Stimulated activated CD8-positive, alpha-beta memory T cell treated with anti-CD3 and anti-CD28 coated beads, Interleukin-2, amount 100 ng/mL, for 48 hours (primary cell): ENCODE measurements at places on chromosomes 2 and 18.

DNA sequence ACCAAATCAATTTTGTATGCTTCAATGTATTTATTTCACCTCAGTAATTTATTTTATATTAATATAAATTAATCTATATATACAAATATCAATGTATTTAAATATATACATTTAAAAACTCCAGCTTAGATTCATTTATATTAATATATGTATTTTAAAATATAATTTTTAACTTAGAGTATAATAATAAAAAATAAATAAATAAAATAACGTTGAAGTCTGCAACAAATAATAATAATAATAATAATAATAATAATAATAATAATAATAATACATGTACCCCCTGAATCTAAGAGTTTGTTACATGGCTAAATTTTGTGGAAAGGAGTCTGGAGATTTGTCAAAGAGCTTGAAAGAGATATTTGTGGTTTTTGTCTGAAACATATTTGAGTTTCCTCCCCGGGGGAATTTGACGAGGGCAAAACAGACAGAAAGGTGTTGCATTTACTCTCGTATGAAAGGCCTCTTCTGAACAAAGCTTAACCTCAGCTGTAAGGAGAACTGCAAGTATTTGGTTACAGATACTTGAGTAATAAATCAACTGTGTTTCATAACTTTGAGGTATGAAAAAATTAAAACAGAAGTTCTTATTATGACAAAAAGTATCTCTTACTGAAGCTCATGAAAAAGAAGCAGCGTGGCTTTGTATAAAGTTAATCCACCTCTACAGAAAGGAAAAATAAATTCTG lies 93.4 kb downstream of the CDH19 start:
- DNase-seq = no peak

GRCh38 chr2:43176449-43176848 lies 50.0 kb downstream of the ZFP36L2 start:
- no peak for DNase-seq

DNA sequence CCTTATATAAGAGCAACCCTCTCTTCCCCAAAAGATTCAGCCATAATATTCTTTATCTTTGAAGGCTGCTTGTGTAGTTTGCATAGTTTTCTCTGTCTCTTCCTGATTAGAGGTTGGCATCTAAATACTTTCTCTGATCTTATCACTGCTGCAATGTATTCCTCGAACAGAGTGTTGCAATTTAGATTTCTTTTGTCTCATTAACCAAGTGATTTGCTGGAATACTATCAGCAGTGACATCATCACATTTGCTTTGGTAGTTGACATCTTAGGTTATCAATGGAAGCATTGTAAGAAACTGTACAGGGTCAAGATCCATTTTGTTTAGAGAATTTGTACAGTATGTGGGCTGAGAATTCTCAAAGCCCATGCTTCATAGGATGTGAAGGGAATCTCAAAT lies 72.0 kb upstream of the NEUROD1 start:
- no peak for DNase-seq

DNA sequence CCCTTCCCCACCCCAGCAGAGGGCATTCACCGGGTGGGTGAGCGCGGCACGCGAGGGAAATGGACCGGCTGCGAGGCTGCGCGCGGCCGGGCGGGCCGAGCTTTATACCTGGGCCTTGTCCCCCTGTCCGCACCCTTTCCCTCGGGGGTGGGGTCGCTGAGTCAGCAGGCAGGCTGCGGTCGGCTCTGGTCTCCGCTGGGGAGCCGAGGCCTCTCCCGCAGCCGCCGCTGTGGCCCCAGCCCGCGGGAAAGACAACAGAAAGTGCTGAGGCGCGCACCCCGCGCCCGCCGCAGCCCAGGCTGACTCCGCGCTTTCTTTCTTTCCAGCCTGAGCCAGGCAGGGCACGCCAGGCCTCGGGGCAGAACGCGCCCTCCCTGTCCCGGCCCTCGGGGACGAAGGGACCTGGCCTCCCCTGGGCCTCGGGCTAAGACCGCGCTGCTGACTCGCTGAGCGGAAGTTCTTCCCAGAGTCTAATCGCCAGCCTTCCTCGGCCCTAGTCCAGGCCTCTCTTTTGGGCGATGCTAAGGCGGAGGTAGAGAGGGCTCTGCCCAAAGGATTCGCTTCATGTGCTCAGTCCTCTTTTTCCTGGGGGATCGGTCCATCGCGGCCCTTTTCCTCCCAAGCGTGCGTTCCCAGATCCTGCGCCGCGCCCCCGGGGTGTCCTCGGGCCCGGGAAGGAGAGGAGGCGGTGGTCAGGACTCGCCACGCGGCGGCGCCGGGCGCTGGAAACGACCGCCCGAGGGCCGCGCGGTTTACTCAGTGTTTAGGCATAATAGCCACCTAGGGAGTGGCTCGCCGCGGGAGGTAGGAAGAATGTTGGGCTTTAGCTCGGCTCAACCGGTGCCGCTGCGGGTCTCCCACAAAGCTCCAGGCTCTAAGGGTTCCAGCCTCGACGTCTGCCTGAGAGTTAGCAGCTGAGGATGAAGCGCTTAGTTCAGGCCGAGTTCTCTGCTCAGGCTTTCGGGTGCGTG lies at the start of gene CRYBA2:
TSS of gene CRYBA2 (minus strand) at position 78 of the 971 bp plus-strand sequence. CDS start 246 bp downstream, outside the sequence.
- DNase-seq = no peak

- no peak for DNase-seq
Measured at GRCh38 chr2:149740490-149740889, 152.9 kb upstream of the MMADHC start.

DNA sequence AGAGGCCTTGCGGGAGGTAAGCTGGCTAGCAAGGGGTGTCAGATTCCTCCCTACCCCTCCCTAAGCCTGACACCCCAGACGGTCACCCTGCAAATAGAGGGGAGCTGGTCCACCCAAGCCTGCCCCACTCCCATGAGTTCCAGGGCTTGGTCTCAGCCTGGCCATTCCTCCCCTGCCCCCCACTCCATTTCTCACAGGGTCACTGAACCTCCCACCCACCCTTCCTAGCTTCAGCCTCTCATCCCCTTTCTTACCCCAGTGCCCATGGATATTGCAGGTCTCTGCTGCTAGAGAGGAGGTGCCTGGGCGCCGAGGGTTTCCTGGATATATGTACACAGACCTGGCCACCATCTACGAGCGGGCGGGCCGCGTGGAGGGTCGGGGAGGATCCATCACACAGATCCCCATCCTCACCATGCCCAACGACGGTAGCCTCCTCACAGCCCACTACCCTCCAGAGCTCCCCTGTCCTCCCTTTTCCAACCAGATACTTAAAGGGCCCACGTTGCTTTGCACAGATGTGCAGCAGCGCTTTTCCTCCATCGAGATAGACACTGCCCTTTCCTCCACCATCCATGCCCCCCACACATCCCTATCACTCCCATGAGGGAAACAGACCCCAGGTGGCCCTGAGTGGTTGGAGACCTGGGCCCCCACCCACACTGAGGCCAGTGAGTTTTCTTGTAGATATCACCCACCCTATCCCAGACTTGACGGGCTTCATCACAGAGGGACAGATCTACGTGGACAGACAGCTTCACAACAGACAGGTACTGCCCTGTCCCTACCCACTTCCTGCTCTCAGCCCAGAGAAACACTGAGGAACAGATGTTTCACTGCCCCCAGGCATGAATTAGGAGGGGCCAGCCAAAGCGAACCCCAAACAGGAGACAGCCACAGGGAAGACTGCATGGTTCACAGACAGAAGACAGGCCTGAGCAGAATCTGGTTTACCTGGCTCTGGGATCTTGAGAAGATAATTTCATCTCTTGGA lies 15.2 kb upstream of the ANKRD53 start:
- no peak for DNase-seq

GRCh38 chr2:11790228-11790627 lies 43.8 kb downstream of the LPIN1 start:
- no peak for DNase-seq

- DNase-seq = no peak
Measured at GRCh38 chr2:239253264-239253663, 147.6 kb downstream of the HDAC4 start.

- DNase-seq = no peak
Measured at GRCh38 chr2:111145103-111145760, 24.5 kb downstream of the BCL2L11 start.

GRCh38 chr18:8264861-8265411 lies 344.3 kb upstream of the RAB12 start:
- DNase-seq = no peak

- DNase-seq = no peak
Measured at GRCh38 chr2:73037947-73038585, 33.4 kb downstream of the SFXN5 start.

DNA sequence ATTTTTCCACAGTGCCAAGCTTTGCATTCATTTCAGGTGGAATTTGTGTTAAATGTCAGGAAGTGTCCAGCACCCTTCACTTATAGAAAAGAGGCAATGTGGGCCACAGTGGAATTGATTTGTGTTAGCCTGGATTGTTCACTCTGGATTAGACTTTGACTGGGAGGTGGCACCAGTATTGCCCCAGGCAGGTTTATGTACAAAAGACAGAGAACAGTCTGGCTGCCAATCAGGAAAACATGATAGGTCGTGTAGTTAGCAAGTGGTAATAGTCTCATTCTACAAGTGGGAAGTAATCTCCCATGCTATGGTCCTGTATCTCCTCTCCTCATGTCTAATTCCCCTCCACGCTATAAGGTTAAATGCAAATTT lies 45.6 kb downstream of the RAB27B start:
- no peak for DNase-seq

GRCh38 chr2:150007815-150008430 lies 420.3 kb upstream of the MMADHC start:
- no peak for DNase-seq

DNA sequence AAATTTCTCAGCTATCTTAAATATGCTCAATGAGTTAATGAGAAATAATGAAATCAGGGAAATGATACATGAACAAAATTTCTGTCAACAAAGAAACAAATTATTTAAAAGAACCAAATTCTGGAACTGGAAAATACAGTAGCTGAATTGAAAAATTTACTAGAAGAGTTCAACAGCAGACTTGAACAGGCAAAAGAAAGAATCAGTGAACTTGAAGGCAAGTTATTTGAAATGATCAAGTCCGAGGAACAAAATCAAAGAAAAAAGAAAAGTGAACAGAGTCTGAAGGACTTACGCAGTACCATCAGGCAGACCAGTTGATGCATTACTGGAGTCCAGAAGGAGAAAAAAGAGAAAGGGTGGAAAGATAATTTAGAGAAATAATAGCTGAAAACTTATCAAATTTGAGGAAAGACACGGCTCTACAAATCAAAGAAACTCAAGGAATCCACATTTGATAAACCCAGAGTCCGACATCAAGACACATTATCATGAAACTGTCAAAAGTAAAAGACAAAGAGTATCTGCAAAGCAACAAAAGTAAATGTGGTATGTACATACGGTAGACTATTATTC lies 83.6 kb downstream of the CCDC138 start:
- no peak for DNase-seq

DNA sequence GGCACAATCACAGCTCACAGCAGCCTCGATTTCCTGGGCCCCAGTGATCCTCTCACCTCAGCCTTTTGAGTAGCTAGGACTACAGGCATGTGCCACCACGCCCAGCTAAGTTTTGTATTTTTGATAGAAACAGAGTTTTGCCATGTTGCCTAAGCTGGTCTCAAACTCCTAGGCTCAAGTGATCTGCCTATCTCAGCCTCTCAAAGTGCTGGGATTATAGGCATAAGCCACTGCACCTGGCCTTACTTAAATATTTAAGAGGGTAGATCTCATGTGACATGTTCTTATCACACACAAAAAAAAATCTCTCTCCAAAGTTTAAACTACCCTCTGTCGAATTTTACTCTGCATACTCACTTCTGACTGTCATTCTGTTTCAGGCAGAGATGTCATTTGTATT lies 75.4 kb upstream of the CHRNA1 start:
- no peak for DNase-seq

DNA sequence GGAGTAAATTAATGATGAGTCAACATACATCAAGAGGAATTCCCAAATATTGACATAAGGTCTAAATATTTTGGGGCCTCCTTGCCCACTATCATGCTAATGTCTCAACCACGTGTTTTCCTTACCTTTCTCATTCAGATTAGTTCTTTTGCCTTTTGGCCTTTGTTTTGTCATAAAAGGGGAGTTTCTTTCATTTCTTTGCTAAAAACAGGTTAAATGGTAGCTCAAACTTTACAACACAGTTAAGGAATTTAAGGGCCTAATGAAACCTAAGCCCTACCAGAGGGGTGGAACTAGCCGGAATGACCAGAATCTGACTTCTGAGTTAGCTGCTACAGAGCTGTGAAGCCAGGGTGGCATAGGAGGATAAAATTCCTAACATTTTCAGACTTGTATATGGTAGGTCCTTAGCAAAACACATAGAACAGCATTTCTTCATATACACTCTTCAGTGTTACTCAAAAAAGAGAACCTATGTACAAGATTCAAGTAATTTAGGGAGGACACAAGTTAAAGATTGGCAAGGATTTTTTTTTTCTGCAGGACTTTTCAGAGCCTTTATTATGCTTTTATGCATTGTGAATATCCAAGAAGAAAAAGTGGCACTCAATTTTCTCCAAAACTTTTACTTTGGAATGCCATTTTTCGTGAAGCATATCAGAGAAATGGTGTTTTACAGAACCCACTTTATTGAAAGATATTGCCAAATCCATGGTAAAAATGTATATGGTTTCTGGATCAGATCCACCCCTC lies 633.1 kb downstream of the ARHGAP15 start:
- no peak for DNase-seq

GRCh38 chr2:46097714-46098480 lies 199.3 kb upstream of the EPAS1 start:
- no peak for DNase-seq

GRCh38 chr2:68714866-68715265 lies 19.7 kb upstream of the ARHGAP25 start:
- no peak for DNase-seq

GRCh38 chr18:13268158-13269012 lies 49.8 kb downstream of the LDLRAD4 start:
- DNase-seq = no peak

DNA sequence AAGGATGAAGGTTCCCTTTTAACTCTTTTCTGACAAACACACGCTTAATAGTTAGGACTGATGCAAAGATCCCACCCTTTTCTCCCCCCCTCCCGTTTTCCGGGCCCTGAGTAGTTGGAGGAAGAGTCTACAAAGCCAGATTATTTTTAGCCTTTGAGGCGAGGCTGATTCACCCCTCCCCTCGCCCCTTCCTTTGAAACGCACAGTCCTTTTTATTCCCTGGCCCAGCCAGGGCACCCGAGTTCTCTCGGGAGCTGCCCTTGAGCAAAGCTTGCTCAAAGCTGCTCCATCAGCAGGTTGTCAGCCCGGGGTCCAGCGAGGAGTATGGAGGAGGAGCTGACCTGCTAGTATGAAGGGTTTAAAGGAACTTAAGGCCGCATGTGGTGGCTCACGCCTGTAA lies 47.1 kb upstream of the SPRED2 start:
- DNase-seq = no peak

DNA sequence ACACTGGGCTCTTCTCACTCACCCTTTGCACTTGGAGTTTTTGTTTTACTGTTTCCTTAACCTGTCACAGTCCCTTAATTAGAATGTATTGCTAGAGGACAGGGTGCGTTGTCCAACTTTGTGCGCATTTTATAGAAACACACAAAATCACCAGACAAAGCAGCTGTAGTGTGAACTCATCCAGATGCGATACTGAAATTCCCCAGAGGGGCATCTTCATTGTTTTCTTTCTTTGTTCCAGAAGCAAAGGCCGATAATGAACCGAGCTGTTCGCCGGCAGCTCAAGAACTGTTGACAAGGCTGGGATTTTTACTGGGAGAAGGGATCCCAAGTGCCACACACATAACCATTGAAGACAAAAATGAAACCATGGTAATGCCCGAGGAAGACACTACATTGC lies 137.6 kb downstream of the WDSUB1 start:
- DNase-seq = no peak

GRCh38 chr2:227462462-227462951 lies 9.4 kb upstream of the AGFG1 start:
- no peak for DNase-seq
